CD14-positive monocyte (primary cell): ENCODE measurements at places on chromosomes 12 and 14. TPM values are rescaled to one million over a fixed set of nuclear protein-coding genes. Genes with fewer than 3 reads are reported as not detected.

ADCY4 gene
- polyA plus RNA-seq, result 0.70 TPM

DNA sequence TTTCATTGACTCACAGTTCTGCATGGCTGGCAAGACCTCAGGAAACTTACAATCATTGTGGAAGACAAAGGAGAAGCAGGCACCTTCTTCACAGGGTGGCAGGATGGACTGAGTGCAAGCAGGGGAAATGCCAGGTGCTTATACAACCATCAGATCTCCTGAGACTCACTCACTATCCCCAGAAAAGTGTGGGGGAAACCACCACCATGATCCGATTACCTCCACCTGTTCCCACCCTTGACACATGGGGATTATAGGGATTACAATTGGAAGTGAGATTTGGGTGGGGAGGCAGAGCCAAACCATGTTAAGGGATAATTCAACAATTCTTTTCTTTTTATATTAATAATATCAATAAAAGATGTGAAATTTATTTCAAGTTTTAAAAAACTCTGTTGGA, 34.1 kb downstream of the CNTN1 start:
- DNase-seq, result no peak

DNA sequence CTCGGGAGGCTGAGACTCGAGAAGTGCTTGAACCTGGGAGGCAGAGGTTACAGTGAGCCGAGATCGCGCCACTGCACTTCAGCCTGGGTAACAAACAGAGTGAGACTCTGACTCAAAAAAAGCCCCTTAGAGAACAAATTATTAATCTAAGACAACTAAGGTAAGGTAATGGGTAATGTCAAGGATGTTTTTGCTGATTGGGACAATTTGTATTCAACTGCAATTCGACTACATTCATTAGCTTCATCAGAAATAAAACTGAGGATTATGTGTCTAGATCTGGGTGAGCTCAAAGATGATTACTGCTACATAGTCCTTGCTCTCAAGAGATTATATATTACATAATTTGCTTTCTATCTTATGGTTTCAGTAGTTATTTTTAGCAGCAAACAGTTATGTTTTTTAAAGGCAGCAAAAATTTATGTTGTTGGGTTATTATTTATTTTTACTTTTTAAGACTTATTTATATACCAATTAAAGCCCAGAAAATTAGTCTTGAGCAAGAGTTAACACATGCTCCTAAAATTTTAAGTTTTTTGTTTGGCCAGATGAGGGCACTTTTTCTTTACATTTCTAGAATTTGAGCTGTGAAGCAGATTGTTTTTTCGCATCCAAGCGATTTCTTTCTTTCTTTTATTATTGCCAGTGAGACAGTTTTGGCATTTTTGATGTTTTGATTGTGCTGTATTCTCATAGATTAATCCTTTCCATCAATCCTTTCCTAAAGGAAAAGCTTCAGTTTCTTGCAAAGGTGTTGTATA, 52.3 kb downstream of the PLEKHA5 start:
- DNase-seq, result no peak

PIANP gene
- not detected for polyA plus RNA-seq

SRRM4 gene
- not detected for polyA plus RNA-seq

TAS2R20 gene
- polyA plus RNA-seq, result not detected

GRCh38 chr14:62143245-62143644, 381.0 kb downstream of the SNAPC1 start:
- no peak for DNase-seq

EGLN3 gene
- not detected for polyA plus RNA-seq

GRCh38 chr12:54030442-54030801, 2.2 kb downstream of the HOXC6 start:
- DNase-seq, result no peak

DNA sequence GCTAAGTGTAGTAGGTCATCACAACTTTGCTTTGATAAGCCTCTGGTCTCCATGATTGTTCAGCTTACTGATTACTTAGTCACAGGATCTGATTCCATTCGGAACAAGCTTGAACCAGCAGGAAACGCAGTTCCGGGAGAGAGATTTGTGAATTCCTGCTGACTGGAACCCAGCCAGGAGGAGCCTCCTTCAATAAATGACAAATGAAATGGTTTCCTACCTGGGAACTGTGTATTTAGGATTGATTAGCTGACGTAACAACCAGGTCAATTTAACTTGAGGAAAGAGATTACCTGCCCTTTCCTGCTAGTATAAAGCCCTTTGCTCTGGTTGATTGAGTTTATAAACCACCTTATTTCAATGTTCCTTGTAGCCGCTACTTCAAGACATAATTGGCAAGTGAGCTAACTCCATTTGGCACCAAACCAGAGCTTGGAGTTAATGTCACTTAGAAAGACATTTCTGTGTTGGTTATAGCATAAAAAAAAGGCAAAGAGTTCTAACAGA, 35.1 kb upstream of the KCNH3 start:
- no peak for DNase-seq

DNA sequence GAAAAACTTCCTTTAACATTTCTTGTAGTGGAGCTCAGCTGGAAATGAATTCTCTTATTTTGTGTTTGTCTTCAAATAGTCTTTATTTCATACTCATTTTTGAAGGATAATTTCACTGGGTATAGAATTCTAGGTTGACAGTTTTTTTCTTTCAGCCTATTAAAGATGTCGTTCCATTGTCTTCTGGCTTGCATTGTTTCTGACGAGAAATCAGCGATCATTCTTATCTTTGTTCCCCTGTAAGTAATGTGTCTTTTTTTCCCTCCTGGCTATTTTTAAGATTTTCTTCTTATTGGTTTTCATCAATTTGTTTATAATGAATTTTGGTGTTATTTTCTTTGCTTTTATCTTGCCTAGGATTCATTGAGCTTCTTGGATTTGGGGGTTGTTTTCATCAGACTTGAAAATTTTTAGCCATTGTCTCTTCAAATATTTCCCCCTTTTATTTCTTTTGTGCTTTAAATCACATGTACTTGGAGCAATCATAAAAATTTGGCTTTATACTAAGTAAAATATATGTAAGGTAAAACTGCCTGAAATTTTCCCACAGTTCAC, 89.4 kb downstream of the UNC79 start:
- no peak for DNase-seq

DNA sequence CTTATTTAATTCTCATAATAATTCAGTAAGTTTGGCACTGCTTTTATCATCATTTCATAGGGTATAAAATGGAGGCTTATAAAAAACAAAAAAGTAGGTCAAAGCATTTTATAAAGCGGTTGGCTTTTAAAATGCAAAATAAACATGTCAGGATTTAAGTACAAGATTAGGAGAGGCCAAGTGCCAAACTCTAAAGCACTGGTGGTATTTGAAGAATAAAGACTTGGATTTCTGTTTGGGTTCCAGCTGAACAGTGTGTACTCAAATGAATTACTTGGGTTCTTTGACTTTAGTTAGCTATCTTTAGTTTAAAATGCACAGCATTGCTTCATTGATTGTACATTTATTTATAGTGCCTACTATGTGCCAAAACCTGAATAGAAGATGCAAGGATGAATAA, 966.6 kb upstream of the SEL1L start:
- DNase-seq, result no peak

- DNase-seq, result no peak
These were observed 7.5 kb downstream of the RESF1 start for GRCh38 chr12:31966558-31967205.

KICS2 gene
- 3.5 TPM for polyA plus RNA-seq

LMNTD1 gene
- not detected in 2 replicates for polyA plus RNA-seq
